ENCODE measurements at places on chromosomes 13 and 19.

DNA sequence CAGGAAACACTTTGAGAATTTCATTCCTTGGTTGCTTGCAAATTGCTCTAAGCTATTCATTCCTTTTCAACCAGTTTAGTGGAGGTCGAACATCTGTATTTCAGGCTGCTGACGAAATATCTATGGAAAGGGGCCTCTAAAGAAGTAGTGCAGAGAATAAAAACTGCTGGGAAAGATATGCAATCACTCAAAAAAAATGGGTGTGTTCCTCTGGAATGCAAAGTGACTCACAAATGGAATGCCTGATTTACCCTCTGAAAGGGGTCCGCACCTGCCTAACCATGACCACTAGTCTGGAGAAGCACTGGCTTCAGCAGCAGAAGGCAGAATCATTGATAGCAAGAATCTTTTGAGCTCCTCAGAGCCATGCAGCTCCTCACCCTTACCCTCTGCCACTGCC, 129.4 kb downstream of the PCDH9 start:
- no peak for DNase-seq

- no peak for DNase-seq
Observed at GRCh38 chr19:5814852-5815246, 10.0 kb downstream of the NRTN start.

GRCh38 chr19:16074488-16075365, 1.6 kb upstream of the TPM4 start:
- DNase-seq = no peak

DNA sequence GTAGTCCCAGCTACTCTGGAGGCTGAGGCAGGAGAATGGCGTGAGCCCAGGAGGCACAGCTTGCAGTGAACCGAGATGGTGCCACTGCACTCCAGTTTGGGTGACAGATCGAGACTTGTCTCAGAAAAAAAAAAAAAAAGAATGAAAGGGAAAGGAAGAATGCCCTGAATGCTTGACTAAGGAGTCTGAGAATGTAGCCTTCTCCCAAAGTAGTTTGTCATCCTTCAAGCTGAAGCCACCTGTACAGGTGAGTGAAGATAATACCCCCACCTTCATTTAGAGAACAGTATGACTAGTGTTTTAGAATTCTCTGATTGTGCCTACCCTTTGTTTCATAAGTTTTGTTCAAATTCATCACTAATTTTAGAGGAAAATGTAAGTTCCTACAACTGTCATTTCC, 5.9 kb downstream of the RCBTB1 start:
- no peak for DNase-seq

DNA sequence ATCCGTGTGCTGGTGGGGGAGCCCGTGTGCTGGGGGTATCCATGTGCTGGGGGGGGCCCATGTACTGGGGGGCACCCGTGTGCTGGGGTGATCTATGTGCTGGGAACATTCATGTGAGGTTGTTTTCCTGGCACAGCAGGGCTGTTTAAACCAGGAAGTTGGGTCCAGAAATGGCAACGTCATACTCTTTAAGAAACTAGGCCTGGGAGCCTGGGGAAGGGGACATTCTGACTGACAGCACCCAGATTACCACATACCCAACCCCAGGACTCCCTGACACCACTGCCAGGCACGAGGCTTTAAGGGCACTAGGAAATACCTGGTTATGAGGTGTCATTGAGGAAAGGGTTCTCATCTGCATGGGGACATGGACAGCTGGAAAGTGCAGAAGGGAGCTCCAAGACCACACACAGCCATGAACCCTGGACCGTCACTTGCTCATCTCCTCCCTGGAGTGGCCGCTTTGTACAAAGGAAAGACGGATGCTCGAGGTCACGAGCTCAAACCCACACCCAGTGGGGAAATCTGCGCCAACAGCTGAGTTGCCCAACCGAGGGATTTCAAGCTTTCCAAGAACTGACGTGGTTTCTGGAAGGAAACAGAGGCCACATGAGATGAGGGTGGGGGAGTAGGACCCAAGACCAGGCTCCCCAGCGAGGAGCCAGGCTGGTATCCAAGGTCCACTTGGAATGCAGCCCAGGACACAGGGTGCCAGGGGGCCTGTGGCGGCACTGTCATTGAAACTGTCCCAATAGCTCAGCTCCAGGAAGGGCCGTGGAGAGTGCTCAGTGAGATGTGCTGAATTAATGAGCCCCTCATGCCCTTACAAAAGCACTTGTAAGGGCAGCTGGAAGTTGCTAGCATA, 40.9 kb downstream of the RAB20 start:
- no peak for DNase-seq

GRCh38 chr13:66222127-66222526, 1008.0 kb downstream of the PCDH9 start:
- no peak for DNase-seq

DNA sequence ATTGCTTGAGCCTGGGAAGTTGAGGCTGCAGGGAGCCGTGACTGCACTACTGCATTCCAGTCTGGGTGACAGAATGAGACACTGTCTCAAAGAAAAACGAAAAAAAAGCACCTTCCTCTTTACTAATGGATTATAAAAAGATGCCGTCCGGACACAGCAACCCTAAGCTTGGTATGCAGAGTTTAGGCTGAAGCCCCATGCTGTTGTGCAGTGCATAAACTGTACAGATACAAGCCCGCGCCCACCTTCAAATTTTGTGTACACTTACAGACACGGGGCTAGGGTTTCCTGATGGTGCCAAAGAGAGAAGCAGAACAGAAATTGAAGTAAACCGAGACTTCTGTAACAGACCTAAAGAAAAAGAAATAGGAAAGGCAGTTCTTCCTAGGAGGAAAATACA, 9.0 kb downstream of the LPAR6 start:
- no peak for DNase-seq

DNA sequence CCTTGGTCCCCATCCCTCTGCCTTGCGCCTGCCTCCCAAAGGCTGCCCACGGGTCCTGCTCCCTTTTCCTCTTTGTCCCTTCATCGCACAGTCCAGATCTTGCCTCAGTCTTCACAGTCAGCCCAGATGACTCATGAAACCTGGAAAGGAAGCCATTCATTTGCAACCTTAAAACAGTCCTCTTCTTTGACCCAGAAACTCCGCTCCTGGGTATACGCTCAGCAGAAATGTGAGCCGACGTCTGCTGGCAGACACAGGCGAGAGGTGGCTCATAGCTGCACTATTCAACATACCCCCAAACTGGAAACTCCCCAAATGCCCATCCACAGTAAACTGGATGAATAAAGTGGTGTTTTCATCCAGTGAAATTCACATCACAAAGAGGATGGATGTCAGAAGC, 13.6 kb upstream of the PEPD start:
- DNase-seq = peak; percentile 68

DNA sequence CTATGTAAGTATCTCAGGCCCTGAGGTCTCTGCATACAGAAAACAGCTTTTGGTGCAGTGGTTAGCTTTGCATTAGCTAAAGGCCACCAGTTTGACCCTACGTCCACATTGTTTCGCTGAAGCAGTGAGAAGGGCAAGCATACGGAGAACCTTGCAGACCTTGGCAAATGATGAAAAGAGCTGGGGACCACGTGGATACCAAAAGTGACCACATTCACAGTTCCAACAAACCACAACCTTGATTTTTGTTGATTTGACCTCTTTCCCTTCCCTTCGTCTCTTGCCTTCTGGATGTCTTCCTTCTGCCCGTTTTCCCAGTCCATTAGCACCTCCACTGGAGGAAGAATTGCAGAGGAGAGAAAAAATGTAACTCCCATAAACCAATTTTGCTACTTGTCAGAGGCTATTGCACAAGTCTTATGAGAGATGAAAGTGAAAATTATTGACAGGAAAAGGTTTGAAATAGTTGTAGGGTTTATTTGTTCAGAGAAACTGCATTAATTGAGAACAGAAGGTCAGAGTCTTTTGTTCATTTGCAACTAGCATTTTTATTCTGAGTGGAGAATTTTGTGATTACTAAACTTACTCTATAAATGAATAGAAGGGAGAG, 293.9 kb upstream of the HTR2A start:
- DNase-seq = no peak

DNA sequence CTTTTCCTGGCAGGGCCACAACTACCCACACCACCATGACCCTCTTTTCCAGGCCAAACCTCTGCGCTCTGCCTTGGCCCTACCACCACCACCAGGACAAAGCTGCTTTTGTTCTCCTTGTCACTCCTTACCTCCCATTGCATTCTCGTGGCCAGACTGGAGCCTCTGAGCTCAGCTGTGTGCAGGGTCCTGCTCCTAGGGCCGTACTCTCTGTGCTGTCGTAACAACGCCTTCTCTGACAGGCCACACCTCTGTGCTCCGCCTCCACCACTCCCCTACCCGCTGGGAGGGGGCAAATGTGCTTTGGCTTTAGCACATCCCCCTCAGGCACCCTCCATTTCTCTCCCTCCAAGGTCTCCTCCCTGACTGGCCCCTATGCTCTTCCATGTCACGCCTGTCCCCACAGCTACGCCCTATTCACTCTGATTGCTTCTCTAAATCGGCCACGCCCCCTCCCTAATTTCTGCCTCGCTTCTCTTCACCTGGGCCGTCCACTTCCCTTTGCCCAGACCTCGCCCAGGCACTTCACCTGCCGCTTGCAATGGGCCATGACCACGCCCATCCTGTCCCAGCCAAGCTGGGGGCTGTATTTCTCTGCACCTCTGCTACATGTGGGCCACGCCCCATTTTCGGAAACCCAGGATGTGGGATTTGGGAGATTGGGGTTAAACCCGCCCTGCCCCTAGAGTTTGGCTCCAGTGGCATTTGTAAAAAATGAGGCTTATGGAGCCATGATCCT, 472.3 kb downstream of the KLF12 start:
- peak; percentile 7 for DNase-seq

- DNase-seq = no peak
Observed at GRCh38 chr13:77696006-77696878, 1.2 kb upstream of the SLAIN1 start.

GRCh38 chr13:112567161-112567862, 20.6 kb downstream of the TUBGCP3 start:
- no peak for DNase-seq

- DNase-seq = no peak
Observed at GRCh38 chr19:19477705-19478383, 37.5 kb downstream of the TSSK6 start.

DNA sequence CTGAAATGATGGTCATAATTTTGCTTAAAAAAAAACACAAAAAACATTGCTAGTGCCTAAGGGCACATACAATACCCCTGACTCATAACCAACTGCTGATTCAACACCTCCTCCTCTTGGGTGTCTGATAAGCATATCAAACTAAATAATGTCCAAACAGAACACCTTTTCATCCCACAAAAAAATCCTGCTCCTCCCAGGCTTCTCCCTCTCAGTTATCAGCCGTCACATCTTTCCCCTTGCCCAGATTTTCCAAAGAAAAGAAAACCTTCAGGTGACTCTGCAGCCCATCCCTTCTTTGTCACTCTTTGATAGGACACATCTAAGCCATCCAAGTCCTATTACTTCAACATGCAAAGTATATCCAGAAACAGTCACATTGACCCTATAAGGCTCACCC, 46.9 kb downstream of the ABCC4 start:
- DNase-seq = no peak

GRCh38 chr19:383922-384798, 24.8 kb downstream of the C2CD4C start:
- no peak for DNase-seq

- no peak for DNase-seq
Observed at GRCh38 chr13:80716610-80717081, 375.7 kb upstream of the SPRY2 start.

- no peak for DNase-seq
Observed at GRCh38 chr13:30798776-30799355, 63.5 kb downstream of the ALOX5AP start.

- DNase-seq = peak; percentile 99
Observed at GRCh38 chr19:892894-893689, at the start of the genes MED16 and RNU6-9. TSS of gene MED16 (minus strand) at chr19:893187. CDS start at chr19:891131, 2,056 bp downstream. TSS of gene RNU6-9 (plus strand) at chr19:893484.

GRCh38 chr13:24267274-24267673, 42.1 kb upstream of the C1QTNF9 start:
- no peak for DNase-seq

DNA sequence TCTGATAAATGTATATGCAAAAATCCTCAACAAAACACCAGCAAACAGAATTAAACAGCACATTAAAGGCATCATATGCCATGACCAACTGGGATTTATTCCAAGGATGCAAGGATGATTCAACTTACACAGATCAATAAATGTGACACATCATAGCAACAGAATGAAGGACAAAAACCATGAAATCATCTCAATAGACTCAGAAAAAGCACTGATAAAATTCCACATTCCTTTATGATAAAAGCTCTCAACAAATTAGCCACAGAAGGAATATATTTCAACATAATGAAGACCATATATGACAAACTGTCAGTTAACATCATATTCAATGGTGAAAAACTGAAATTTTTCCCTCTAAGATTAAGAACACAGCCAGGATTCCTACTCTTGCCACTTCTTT, 691.6 kb downstream of the DIAPH3 start:
- DNase-seq = no peak

- DNase-seq = no peak
Observed at GRCh38 chr13:92719868-92720267, 506.7 kb upstream of the GPC6 start.

DNA sequence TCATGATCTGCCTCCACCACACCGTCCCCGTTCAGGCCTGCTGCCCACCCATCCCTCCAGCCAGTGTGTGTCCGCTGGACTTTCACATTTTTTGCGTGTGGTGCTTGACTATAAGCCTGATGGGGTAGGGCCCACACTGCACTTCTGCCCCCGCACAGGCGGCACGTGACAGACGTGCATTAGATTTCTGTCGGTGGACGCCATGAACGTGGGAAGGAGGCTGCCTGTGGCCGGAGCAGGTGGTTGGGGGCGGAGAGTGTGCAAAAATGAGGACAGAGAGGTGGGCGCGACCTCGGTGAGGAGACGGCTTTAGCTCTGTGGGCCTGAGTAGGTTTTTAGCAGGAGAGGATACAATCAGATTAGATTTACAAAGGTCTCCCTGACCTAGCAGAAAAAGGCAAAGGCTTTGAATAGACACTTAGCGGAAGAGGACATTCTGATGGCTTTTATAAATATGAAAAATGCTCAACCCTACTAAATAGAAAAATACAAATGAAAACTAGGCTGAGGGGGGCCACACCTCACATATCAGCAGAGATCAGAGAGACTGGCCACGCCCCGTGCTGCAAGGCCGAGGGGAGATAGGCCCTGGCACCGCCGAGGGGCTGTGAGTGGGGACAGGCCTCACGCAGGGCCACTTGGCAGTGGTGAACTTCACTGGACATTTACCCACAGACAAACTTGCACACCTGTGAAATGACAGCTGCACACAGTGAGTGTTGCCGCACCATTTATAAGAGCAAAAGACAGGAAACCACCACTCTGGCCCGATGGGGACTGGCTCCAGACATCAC, 25.4 kb downstream of the PAK4 start:
- DNase-seq = no peak

- DNase-seq = no peak
Observed at GRCh38 chr13:114225610-114226009, 9.1 kb upstream of the CDC16 start.

- DNase-seq = peak; percentile 85
Observed at GRCh38 chr13:52652196-52652979, at the start of gene SUGT1. TSS of gene SUGT1 (plus strand) at chr13:52652836. CDS start at chr13:52652921, 85 bp downstream.

DNA sequence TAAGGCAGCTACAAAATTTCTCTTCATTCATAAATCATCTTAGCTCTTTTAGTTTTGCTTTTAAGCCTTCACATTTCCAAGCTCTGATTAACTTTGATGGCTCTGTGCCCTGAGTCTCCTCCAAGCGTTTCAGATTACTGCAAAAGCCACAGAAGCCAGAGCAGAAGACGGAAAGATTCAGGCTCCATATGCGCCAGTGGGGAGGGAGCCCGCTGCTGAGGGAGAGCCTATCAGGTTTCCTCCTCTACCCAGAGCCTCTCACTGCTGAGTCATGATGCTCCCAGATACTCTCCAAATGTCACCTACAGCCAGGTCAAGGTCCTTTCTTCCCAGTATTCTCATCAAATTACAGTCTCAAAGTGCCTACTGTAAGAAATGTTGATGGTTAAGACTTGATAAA, 193.6 kb downstream of the RAP2A start:
- no peak for DNase-seq

- DNase-seq = peak; percentile 47
Observed at GRCh38 chr13:41008349-41008980, 10.7 kb downstream of the ELF1 start.

Measured in COLO829 (cell line).